ENCODE measurements at places on chromosomes 1 and 21.

DNA sequence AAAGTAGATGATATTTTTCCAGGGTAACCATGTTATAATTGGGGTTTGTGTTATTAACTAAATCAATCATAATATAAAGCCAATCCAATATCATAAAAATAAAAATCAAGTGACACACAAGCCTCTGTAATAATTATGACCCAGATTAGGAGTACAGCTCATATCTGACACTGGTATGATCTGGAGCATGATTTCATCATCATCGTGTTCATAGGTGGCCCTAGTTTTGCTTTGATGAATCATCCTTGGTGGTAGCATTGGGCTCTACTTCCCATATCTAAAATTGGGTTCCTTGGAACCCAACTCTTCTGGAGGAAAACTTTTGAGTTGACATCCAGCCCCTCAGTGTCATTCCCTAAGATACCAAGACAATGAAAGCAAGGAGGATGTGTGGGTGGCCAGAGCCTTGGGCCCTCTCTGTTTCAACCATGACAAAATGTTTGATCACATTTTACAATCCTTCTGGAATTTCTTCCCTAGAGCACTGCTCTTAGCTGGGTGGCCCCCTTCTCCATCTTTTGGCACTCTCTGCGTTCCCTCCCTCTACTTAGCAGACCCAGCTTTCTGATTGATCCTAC lies 37.0 kb upstream of the ENAH start:
- no peak for DNase-seq

DNA sequence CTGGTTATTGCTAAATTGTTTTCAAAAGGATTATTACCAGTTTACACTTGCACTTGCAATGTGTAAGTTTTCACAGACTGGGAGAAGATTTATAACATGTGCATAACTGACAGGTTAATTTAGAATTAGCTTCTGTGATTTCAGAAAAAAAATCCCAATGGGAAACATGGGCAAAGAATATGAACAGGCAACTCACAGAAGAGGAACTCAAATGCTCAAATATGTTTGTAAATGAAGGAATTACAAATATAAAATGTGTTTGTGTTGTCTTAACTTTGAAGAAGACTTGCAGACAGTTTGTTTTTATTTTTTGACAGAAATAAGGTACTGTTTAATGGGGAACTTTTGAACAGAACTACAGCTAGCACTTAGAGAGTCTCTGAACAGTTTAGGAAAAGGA lies 8.4 kb downstream of the TSEN15 start:
- no peak overlapping the region for H3K4me3 ChIP-seq
- H3K27ac ChIP-seq = no peak overlapping the region
- no peaks in the 10 kb centered on the region for H3K27me3 ChIP-seq
- H3K36me3 ChIP-seq = peaks cover 3% of the 10 kb centered on the region
- H3K4me1 ChIP-seq = no peaks in the 10 kb centered on the region

- H3K4me1 ChIP-seq = no peaks in the 10 kb centered on the region
- no peak overlapping the region for H3K4me3 ChIP-seq
- H3K27me3 ChIP-seq = no peaks in the 10 kb centered on the region
These were observed 40.9 kb downstream of the PLA2G4A start for GRCh38 chr1:186869526-186870228.

DNA sequence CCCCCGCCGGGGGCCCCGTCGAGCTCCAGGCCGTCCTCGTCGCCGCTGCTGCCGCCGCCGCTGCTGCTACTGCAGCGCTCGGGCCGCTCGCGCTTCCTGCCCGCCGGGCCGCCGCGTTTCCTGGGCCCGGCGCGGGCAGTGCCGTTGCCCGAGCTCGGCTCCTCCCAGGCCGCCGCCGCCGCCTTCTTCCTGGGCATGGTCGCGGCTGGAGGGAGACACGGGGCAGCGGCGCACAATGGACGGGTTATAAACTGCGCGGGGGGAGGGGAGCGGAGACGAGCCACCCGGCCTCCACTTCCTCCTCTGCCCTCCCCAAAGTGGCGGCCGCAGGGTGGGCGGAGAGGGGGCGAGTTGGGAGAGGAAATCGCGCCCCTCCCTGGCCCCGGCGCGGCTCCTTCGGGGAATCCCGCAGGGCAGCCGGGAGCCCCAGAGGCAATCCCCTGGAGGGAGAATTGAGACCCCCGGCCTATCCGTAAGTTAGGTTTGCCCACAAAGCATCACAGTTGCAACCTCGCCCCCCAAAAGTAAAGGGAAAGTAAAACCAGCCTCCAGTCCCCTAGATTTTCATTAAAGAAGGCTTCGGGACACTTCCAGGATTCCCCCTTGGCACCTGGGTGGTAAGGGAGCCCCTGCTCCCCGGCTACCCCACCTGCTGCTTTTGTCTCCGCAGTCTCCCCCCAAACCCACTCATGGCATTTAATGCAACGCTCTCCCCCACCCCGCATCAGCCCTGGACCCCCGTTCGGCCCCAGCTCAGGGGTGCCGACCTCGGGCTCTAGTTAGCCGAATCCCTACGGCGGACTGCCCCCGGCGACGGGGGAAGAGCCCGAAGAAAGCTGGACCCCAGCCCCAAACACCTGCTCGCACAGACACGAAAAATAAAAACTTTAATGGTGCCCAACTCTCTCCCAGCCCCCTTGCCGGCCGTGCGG lies 893 bp downstream of the RCC2 start:
- H3K4me1 ChIP-seq = peaks cover 6% of the 10 kb centered on the region
- peak; percentile 75 for DNase-seq
- peak overlapping the region; percentile 75 for H3K4me3 ChIP-seq
- H3K36me3 ChIP-seq = peaks cover 3% of the 10 kb centered on the region
- peak overlapping the region; percentile 5 for H3K27ac ChIP-seq
- no peaks in the 10 kb centered on the region for H3K27me3 ChIP-seq

DNA sequence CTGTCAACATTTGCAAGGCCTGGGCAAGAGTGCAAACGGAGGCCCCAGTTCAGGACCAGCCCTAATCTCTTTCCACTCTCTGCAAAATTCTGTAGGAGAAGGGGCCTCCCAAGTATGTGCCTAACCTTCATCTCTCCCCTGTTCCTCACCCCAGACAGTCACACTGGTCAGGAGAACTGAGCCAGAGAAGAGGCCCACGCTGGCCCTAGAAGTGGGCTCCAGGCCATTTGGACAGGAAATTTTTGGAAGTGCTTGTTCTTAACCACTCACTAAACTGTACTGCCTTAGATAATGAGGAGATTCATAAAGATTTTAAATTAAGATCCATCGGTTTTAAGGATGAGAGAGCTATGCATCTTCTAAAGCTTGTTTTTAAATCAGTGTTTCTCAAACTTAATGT lies 129.7 kb upstream of the ADGRL2 start:
- H3K4me1 ChIP-seq = no peaks in the 10 kb centered on the region
- no peaks in the 10 kb centered on the region for H3K36me3 ChIP-seq
- DNase-seq = no peak
- H3K27me3 ChIP-seq = no peaks in the 10 kb centered on the region
- H3K4me3 ChIP-seq = no peak overlapping the region
- H3K27ac ChIP-seq = no peak overlapping the region

DNA sequence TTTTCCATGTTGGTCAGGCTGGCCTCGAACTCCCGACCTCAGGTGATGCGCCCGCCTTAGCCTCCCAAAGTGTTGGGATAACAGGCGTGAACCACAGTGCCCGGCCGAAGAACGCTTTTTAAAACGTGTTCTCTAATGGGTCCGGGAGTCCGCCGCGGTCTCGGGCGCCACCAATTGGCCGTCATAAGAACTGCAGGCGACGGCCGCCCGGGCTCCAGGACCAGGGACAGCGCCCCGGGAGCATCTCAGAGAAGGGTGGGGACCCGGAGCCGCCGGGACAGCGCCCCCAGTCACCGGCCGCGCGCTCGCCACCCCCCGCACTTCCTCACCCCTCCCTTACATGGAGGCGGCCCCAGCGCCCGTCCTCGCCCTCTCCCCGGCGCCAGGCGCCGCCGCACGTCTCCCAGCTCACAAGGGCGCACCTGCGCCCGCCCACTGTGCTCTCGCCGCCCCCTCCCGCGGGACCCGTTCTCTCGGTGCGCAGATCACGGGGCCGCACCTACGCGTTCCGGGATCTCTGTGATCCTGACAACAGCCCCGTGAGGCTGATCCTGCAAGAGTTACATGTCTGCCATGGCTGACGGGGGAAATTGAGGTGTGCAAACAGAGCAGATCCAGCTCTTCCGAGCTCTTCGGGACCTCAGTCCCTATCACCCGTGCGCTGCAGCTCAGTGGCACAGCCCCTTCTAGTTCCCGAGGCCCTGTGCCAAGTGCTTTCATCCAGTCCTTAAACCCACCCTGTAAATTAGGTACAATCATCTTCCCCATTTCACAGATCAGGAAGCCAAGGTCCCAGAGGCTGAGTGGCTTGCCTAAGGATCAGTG lies 9.8 kb downstream of the RAP1GAP start:
- H3K4me1 ChIP-seq = no peaks in the 10 kb centered on the region
- peak; percentile 79 for DNase-seq
- H3K36me3 ChIP-seq = no peaks in the 10 kb centered on the region
- H3K27me3 ChIP-seq = no peaks in the 10 kb centered on the region
- no peak overlapping the region for H3K4me3 ChIP-seq

GRCh38 chr21:37402251-37402867 lies 35.8 kb downstream of the DYRK1A start:
- no peak for DNase-seq
- H3K36me3 ChIP-seq = no peaks in the 10 kb centered on the region
- H3K4me3 ChIP-seq = no peak overlapping the region
- H3K4me1 ChIP-seq = peaks cover 5% of the 10 kb centered on the region

DNA sequence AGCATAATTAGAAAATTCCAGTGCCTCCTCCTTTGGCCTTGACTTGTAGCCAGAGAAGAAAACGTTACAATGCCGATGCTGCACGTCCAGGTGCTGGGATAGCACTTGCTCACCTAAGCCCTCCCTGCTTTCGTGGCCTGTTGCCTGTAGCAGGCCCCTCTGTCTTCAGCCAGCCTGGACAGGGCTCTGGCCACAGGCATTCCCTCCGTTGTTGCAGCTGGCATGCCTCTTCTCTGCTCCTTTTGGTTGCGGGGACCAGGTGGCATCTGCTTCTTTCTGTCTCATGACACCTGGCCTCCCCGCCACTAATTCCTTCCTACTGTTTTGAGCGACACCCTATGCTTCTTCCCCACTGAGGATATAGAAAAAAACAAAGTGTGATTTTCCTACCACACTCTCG lies 54.6 kb upstream of the MORC3 start:
- H3K4me3 ChIP-seq = no peak overlapping the region
- H3K27me3 ChIP-seq = no peaks in the 10 kb centered on the region
- H3K36me3 ChIP-seq = no peaks in the 10 kb centered on the region
- H3K27ac ChIP-seq = no peak overlapping the region

DNA sequence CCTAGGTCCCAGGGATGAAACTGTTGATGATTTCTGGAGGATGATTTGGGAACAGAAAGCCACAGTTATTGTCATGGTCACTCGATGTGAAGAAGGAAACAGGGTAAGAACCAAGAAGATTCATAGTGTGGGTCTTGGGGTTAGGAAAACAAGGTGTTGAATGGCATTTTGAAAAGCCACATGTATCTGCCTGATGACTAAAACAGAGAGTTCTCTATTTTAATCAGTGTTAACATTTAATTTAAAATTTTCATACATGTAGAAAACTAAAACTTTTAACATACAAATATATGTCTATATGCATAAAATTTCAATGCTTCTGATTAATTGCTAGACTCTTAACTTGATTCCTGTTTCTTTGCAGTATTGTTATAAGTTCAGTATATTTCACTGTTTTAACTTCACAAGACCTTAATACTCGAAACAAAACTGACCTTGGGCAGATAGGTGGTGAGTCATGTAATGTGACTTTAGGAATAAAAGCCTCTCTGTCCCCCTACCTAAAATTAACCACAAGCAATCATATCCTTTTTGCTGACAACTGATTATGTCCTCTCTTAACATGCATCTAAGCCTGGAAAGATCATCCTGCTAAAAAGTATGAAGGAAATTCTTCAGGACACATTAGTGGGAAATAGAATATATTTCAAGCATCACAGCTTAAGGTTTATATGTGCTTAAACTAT lies 95.6 kb downstream of the PTPRC start:
- H3K27me3 ChIP-seq = no peaks in the 10 kb centered on the region
- no peaks in the 10 kb centered on the region for H3K36me3 ChIP-seq
- no peak overlapping the region for H3K4me3 ChIP-seq
- H3K4me1 ChIP-seq = no peaks in the 10 kb centered on the region

DNA sequence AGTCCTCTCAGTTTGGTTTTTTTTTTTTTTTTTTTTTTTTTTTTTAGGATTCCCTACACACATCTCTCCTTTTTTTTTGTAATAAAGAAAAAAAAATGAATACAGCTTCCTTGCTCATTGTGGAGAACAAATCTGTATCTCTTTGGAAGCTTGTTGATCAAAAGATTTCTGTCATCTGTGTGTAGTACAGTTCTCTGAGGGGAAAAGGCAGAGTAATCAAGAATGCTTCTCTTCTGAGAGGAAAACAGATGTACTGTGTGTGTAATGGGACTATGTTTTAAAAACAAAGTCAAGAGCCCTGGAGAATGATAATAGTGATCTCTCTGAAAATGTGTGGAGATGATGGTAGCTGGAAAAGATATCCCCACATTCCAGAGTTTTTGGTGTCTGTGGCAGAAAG lies 16.5 kb upstream of the ROR1 start:
- H3K27ac ChIP-seq = no peak overlapping the region
- no peak overlapping the region for H3K4me3 ChIP-seq
- no peak for DNase-seq
- no peaks in the 10 kb centered on the region for H3K36me3 ChIP-seq
- no peaks in the 10 kb centered on the region for H3K4me1 ChIP-seq

DNA sequence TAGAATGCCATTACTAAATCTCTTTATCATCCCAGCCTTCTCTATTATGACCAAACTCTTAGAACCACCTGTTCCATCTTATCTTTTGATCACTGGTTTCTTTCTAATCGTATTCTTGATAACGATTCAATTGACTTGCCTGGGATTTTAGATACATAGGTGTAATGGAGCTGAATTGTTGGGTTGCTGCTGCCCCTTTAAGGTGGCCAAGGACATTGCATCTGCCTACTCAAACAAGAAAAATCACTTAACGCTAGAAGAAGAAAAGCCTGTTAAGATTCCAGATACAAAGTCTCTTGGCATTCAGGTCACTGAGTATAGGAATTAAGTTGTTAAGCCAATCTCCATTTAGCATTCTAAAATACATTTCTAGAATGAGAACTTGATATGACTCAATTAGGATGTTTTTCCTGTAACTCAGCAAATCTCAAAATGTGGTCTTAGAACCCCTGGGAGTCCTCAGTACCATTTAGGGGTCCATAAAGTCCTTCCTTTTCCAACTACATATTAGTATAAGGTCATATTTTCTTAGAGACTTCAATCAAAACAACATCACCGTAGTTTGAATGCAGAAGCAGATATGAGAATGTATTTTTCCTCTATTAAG lies 12.4 kb downstream of the NEXN start:
- H3K27ac ChIP-seq = no peak overlapping the region
- H3K4me1 ChIP-seq = peaks cover 10% of the 10 kb centered on the region
- no peak for DNase-seq
- H3K4me3 ChIP-seq = no peak overlapping the region
- no peaks in the 10 kb centered on the region for H3K27me3 ChIP-seq
